Activated naive CD4-positive, alpha-beta T cell (primary cell): ENCODE measurements at places on chromosomes 5 and 9.

DNA sequence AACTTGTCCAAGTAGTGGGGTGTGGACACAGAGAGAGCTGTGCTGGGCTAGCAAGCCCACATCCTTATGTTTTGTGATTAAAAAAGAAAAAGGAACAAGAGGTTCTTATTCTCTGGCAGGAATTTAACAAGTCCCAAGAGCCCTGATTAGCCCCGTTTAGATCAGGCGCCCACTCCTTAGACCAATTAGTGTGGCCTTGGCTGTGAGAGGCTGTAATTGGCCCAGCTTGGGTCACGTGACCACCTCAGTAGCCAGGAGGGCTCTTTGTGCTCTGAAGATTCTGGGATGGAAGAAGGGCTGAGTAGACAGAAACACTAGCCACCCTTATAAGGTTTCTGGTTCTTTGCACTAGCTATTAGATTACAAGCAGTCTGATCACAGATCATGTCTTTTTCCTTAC is 31.1 kb downstream of the GCNT4 start:
- no peak for DNase-seq

DNA sequence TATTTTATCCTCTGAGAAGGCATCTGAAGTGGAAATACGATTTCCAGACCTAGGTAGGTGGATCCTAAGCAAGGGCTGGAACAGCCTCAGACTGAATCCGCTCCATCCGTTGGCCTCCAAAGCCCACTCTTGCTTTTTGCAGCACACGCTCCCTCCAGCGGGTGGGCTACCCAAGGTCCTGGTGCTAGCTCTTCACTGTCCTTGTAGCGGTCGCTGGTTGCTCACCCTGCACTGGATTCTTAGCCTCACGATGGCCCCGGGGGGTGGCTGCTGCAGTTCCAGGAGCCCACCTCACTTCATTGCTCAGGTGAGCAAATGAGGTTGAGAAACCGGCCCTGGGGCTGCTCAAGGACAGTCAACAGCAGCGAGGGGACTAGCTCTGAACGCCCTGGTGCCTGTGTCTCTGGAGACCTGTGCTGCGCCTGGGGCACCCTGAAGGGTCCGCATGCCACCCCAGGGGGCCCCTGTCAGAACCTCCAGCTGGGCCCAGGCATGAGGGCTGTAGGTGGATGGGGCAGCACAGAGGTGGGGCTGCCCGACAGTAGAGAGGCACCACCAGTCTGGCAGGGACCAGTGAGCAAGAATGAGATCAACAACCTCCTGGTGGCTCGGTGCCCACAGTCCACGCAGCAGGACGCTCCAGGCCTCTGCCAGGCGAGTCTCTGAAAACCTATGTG is 4.3 kb downstream of the MGAT4B start:
- DNase-seq, result no peak

DNA sequence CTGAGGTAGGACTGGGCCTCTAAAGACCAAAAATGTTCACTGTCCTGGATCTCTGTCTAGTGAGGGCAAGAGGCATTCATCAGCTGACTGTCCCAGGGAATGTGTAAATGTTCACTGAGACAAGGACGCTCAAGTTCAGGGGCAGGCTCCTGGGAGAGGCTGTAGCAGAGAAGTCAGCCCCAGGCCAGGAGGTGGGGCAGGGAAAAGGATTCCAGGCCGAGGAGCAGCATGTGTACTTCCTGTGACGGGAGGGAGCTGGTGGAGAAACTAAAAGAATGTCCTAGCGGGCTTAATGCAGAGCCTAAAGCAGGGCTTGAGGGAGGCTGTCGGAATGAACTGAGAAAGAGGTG is 205.8 kb downstream of the GABBR2 start:
- no peak for DNase-seq

DNA sequence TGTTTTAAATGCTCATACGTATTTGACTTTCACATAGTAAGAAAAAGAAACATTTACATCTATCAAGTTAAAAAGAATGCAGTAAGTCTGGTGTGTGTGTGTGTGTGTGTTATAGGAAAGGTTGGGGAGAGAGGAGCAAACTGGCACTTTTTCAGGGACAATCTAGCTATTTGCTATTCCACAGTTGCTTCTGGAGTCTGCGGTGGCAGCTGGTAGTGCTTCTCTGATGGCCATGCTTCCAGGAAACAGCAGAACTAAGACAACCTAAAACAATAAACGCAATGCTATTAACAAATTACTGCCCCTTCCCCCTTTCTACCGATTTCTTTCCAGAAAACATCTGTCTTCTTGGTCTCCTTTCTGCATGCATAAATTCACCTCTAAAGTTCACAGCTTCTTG is 70.0 kb upstream of the CDH10 start:
- DNase-seq, result no peak

GRCh38 chr5:38707352-38708210 is 138.2 kb upstream of the OSMR start:
- DNase-seq, result no peak

GRCh38 chr9:15834541-15834940 is 281.7 kb downstream of the CCDC171 start:
- no peak for DNase-seq

- no peak for DNase-seq
Observed at GRCh38 chr9:20353524-20353923, 268.8 kb downstream of the MLLT3 start.

- no peak for DNase-seq
Observed at GRCh38 chr9:133732639-133733408, 5.3 kb downstream of the SARDH start.

DNA sequence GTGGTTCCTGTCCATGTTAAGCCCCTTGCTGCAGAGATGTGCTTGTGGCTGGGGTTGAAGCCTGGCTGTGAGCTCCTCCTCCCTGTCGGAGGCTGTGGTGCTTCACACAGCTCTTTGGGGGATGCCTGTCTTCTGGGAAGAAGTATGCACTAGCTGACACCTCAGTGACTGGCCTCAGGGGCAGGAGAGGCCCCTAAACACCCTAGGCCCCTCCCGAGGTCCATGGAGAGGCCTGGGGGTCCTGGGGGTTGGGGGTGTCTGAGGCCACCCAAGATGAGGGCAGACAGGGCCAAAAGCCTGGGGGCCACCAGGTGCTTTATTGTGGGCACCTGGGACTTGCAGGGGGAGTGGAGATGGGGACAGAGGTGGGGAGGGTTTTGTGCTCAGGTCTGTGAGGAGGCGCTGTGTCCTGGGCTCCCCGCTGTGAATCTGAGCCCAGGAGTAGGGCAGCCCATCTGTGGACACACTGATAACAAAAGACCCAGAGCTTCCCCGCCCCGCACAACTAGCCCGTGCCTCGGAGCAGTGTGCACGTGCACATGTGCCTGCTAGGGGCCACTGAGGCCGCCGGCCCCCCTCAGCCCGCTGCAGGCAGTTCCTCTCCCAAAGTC is 92.0 kb downstream of the PHF2 start:
- DNase-seq, result no peak

GRCh38 chr5:53422539-53422938 is 57.9 kb upstream of the FST start:
- no peak for DNase-seq

DNA sequence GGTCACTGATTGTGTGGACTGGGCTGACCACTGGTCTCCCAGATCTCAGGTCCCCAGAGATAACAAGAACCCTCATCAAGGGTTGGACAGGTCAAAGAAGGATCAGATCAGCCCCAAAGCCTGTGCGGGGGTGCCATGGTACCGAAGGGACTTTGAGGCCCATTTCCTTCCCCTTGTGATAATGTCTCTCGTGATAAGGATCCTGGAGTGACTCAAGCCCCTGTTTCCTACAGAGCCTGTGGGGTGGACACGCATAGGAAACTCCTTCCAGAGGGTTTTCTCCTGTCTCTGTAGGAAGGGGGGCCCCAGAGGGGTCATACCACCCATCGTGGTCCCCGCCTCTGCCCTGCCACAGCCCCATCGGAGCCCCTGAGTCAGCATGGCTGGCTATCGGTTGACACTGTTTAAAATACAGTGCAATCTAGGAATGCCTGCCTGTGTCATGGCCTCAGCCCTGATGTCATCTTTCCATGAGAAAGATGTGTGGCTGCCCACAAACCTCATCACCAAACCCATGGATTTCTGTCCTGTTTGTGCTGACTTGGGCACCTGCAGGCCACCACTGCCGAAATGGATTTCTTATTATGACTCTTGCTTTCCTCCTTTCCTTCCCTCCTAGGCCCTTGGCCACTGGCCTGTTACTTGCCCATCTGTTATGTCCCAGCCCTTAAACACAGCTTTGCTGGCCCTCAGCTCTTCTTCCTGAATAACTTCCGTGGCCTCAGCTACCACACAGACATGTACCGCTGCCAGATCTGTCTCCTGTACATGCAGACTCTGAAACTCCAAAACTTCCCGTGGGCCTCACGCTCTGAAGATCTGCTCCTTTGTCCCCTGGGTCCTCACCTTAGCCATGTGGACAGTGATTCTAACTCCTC is 2.9 kb upstream of the CSF2 start:
- no peak for DNase-seq

- DNase-seq, result no peak
Observed at GRCh38 chr9:70291446-70291845, 32.7 kb downstream of the SMC5 start.

- DNase-seq, result no peak
Observed at GRCh38 chr5:12876541-12877298, 972.5 kb upstream of the CTNND2 start.

DNA sequence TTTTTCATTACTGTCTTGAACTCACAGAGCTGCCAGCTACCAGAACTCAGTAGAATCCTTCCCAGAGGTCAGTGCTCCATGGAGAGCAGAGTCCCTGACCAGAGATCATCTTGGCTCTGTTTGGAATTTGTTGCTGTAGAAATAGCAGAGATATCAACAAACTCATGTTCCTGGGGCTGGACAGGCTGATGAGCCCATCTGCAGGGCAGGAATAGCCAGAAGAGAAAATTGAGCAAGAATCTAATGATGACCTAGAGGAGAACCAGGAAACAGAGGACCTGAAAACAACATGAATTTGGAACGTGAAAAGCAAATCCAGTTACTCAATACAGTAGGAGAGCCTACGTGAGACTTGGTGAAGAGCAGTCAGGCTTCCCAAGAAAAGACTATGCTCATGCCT is 437.8 kb downstream of the PLK2 start:
- DNase-seq, result no peak

GRCh38 chr5:106737111-106737510 is 933.6 kb downstream of the EFNA5 start:
- no peak for DNase-seq

DNA sequence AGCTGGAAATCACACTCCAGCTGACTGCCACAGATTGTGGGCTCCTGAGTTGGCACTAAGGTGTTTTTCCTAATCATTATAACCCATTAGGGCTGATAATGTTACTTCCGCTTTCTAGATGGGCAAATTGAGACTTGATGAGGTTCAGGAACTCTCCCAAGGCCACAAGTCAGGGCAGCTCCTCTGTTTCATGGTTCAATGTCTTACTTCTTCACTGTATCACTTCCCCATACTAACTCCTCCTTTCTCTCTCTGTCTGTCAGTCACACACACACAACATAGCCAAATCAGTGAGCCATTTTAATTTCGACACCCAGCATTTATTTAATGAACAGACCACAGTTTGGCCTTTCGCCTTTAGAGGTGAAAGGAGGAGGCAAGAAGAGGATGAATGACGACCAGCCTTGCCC is 17.8 kb upstream of the TRAF1 start:
- DNase-seq, result no peak

GRCh38 chr5:18043344-18043743 is 409.1 kb downstream of the TAF11L14 start:
- DNase-seq, result no peak

DNA sequence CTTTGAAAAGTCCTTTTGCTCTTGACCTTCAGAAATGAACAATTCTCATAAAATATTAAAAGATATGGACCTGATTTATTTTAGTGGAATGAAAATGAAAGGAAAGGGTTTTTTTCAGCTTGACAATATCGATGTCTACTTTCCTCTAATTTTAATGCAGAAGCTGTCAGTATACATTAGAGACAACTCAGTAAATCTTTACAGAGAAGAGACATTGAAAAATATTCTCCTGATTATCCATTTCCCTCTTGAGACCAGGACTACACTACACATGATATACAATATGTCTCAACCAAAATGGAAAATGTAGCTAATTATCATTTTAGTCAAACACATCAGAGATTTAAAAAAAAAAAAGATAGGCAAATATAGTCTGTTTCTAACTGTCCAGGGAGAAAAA is 288.5 kb upstream of the NUDT12 start:
- no peak for DNase-seq

- no peak for DNase-seq
Observed at GRCh38 chr9:16960084-16960483, 89.6 kb upstream of the BNC2 start.

DNA sequence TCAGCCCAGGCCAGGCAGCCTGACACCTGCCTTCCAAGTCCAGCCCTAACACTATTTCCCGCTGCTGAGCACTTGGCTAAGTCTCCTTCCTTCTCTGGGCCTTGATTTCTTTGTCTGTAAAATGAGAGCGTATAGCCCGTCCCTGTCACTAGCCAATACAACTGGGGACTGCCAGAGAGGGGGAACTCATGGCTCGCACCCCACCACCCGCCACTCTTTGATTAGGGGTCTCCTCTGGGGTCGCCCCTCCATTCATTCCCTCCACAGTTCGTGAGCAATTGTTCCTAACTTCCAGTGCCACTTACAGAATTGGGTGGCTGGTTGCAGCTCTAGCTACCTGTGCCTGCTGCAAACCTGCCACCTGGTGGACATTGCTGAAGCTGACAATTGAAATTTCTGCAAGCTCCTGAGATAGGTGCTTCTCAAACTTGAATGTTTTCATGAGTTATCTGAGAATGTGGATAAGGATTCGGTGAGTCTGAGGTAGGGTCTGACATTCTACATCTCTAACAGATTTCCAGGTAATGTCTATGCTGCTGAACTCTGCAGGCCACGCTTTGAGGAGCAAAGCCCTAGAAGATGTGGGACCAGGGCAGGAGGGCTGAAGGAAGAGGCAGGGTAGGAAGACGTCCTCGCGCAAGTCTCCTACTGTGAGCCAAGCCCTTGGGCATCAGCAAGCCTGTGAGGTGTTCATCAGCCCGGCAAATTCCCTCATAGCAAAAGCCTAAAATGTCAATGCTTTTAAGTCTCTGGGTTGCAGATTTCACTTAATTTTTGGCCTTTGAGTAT is 13.3 kb upstream of the RECK start:
- peak; percentile 30 for DNase-seq

- no peak for DNase-seq
Observed at GRCh38 chr5:112635276-112635675, 102.4 kb upstream of the APC start.

DNA sequence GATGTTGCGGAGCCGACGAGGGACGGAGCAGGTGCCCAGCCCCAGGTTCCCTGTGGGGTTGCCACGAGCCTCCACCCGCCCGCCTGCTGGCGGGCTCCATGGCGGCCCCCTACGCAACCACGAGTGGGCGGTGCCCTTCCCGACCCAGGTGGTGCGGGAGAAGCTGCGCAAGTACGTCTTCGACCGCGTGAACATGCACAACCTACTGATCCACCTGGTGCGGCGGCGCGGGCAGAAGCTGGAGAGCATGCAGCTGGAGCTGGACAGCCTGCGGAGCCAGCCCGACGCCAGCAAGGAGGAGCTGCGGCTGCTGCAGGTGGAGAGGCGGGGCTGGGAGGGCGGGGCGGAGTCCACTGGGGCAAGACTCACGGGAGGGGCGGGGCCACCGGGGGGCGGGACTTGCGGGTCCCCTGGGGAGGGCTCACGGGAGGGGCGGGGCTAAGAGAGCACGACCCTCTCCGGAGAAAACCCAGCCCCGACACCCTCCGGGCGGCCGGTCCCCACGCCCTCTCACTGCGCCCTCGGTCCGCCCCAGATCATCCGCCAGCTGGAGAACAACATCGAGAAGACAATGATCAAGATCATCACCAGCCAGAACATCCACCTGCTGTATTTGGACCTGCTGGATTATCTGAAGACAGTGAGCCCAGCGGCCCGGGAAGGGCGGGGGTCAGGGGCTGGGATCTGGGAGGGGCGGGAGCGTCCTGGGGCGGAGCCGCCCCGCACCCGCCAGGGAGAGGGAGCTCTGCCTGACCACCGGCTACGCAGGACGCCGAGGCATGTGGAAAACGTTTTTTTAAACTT is 3.9 kb downstream of the CCDC183 start:
- peak; percentile 55 for DNase-seq
